ENCODE measurements at places on chromosomes 16 and 17.

DNA sequence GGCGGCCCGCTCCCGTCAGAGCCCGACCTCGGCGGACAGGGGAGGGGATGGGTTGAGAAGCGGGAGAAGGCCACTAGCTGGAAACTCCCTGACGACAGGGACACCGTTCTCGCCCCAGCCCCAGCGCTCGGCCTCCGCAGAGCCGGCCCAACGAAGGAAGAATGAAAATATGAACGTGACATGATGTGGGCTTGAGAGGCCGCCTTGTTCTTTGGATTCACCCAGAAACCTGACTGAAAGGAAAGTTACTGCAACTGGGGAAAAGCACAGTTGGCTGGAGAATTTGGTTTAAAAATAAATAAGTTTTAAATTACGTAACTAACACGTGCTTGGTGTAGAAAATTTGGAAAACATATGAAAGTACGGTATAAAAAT is 21.1 kb downstream of the NPTX1 start:
- no peak for DNase-seq

GRCh38 chr16:20830372-20830771 is 24.0 kb downstream of the REXO5 start:
- DNase-seq, result no peak

DNA sequence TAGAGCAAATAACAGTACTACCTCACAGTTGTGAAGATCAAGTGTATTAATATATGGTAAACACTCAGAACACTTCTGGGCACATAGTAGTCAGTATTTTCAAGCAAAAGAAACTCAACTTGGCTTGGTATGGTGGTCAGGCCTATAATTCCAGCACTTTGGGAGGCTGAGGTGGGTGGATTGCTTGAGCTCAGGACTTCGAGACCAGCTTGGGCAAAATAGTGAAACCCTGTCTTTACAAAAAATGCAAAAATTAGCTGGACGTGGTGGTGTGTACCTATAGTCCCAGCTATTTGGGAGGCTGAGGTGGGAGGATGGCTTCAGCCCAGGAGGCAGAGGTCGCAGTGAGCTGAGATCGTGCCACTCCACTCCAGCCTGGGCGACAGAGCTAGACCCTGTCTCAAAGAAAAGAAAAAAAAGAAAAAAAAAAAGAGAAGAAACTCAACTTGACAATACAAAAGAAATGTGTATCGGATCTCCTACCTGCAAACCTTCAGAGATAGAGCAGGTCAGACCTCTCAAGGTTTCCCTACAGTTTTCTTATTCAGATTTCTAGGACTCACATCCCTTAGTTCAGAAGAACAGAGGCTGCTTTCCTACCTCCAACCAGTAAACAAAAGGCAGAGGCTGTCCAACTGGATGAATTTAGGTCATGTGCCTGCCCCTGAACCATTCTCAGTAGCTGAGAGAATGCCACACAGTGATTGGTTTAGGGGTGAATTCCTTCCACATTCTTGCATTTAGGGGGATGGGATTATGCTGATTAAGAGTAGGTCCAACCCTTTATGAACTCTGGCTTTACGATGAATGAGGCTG is 1.7 kb upstream of the KPNA2 start:
- DNase-seq, result no peak

GRCh38 chr17:66942451-66943264 is 21.8 kb upstream of the CACNG4 start:
- no peak for DNase-seq

GRCh38 chr17:881778-882177 is 97.8 kb downstream of the NXN start:
- DNase-seq, result no peak

- DNase-seq, result no peak
Observed at GRCh38 chr16:81189100-81189664, 49.3 kb upstream of the BCO1 start.

DNA sequence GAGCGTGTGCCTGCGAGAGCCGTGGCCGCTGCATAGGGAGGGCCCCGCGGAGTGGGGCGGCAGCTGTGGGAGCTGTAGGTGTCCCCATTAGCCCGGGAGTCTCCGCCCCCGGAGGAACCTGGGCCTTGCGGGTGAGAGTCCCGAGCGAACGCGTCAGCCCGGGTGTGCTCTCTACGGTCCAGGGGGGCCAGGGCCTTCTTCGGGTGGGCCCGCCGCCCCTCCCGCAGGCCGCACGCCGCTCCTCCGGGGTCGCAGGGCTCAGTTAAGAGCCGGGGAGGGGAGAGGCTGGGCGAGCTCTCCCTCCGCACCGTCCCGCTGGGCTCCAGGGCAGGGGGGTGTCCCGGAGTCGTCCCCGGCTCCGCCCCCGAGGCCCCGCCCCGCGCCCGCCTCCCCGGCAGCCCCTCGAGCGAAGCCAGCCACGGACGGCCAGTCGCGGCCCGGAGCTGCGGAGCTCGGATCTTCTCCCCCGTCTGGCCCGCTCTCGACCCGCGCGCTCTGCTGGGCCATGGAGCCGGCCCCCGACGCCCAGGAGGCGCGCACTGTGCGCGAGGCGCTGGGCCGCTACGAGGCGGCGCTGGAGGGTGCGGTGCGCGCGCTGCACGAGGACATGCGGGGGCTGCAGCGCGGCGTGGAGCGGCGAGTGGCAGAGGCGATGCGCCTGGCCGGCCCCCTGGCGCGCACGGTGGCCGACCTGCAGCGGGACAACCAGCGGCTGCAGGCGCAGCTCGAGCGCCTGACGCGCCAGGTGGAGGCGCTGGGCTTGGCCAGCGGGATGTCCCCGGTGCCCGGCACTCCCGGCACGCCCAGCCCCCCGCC is at the start of gene SMTNL2:
SMTNL2 (plus strand) TSS at position 429 of the 816 bp plus-strand sequence; CDS start at position 506, 77 bp downstream.
- DNase-seq, result no peak

GRCh38 chr17:78737332-78737731 is 44.7 kb downstream of the CYTH1 start:
- no peak for DNase-seq

DNA sequence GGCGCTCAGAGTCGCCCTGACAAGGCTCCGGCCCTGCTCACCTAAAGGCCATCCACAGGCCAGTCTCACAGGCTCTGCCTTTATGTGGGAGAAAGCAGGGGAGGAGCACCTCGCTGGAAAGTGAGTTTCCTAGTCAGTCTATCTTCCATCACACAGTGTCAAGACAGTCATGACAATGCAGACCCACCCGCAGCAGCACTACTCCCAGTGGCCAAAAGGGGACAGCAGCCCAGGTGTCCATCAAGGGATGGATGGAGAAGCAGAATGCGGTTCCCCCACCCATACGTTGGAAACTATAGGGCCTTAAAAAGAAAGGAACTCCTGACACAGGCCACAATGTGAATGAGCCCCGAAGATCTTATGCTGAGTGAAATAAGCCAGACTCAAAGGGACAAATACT is 226.8 kb downstream of the ENGASE start:
- no peak for DNase-seq

GRCh38 chr16:72924927-72925630 is 122.8 kb downstream of the ZFHX3 start:
- DNase-seq, result peak; percentile 55

DNA sequence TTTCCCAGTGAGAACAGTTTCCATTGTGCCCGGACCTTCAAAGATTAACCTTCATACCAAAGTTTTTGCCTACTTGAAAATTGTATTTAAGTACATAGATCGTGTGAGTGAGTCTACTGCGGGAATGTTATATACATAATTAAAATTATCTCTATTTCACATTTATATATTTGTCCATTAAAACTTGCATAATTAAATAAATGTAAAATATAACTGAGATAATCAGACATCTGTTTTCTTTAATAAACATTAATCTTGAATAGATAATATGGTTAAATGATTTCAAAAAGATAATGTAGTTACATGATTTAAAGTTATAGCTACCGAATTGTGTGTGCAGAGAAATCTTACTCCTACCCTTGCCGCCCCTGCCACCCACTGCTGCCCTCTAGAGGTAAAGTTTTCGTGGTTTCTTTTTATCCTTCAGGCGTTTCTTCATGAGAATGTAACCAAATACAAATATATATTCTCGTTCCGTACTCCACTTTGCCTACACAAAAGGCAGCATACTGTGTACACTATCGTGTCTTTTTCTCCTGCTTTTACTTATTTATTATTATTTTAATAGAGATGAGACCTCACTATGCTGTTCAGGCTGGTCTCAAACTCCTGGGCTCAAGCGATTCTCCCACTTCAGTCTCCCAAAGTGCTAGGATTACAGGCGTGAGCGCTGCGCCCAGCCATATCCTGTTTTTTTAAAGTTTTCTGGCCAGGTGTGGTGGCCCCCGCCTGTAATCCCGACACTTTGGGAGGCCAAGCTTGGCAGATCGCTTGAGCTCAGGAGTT is 35.6 kb downstream of the RPA1 start:
- peak; percentile 7 for DNase-seq

DNA sequence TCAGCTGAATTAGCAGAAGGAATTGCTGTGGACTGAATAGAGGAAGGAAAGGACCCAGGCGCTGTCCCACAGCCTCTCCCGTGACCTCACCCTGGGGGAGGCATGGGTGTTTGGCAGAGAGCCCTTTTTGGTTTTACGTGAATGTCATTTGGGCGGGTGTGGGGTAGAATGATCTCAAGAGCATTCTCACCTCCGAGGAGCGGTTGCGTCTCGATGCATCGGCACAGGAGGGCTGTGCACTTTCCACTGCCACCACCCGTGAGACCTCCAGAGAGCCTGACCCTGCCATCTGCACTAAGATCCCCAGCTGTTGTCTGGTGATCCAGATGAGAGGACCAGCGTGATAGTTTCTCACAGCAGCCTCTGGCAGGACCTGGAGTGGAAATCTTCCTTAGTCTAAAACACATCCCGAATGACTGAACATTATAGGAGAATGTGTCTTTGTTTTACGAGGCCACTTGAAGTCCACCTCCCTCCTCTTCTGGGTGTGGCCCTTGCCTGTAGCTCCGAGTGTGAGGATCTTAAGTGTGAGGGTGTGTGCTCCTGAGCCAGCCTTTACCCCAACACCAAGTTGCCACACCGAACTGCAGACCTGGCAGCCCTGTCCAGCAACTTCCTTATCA is 29.3 kb downstream of the FOXK2 start:
- no peak for DNase-seq

- DNase-seq, result no peak
Observed at GRCh38 chr17:62572888-62573401, 54.5 kb upstream of the MRC2 start.

DNA sequence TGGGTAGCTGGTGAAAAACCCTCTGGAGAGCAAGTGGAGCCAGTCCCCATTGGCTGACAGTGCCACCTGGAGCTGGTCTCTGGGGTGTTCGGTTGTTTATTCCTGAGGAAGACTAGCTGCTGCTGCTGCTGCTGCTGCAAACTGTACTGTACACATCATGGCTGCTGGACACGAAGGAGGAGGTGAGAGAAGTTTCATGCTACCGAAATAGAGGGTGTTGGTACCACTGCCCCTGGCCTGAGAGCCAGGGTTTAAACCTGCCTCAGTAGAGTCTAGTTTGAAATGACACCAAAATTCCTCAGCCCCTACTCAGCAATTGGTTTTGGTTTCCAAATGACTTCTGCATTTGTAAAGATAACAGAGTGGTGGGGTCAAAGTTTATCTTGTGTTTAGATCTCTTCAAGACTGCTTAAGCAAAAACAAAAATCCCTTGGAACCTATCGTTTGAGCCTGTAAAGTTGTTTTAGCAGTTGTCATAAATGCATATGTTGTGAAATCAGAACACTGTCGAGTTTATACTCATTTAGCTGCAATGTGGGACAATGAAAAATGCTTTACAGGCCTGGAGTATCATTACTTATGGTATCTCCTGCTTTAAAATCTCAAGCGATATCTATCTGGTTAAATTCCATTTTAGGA is 40.8 kb downstream of the CYB5B start:
- no peak for DNase-seq

GRCh38 chr16:2147981-2148671 is at the start of gene RAB26:
RAB26 (plus strand) TSS chr16:2148625; CDS start chr16:2148784, 159 bp downstream.
- DNase-seq, result no peak

- DNase-seq, result no peak
Observed at GRCh38 chr16:49494474-49494873, 120.9 kb downstream of the C16orf78 start.

DNA sequence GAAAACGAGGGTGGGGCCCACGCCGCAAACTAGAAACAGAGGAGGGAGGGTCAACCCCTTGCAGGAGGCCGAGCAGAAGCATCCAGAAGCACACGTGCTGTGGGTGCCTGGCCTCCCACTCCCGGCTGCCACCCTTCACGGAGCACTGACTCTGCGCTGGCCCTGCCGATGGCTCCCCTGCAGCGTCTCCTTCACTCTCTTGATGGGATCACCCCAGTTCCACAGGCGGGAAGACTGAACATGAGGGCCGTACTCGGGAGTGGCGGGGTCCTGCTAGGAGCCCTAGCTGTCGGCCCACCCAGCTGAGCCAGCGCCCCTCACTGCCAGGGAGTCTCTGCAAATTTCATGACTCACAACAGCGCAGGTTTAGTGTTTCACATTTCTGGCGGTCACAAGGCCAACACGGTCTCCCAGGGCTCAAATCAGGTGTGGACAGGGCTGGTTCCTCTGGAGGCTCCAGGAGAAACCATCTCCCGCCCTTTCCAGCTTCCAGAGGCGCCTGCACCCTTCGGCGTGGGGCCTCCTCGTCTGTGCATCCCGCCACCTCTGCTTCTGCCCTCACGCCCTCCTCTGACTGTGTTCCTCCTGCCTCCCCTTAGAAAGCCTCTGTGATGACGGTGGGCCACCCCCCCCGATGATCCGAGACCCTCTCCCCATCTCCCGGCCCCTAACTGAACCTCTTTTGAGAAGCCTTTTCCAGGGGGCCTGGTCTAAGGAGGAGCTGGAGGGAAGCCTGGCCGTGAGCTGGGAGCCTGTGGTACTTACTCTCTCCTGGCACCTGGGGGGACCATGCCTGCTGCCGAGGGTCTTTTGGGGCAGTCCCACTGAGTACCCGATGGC is 2.0 kb downstream of the PTX4 start:
- no peak for DNase-seq

GRCh38 chr16:20336955-20337354 is 9.6 kb upstream of the GP2 start:
- DNase-seq, result no peak

GRCh38 chr16:85892760-85893159 is 6.2 kb upstream of the IRF8 start:
- DNase-seq, result no peak

DNA sequence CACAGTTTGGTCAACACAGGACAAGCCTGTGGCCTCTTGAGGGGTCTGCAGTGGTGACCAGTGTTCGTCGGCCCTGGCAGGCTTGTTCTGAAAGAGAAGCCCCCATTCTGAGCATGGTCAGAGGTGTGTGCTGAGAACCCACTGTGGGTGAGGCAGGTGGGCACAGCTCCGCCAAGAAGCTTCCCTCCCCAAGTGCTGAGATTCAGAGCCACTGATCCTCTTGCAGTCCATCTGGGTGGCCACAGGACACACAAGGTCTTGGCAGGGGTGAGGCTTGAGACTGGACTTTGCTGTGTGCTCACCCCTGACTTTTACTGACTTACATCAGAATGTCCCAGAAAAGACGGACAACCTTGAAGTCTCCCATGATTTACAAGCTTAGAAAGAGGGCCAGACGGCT is 18.7 kb downstream of the MPRIP start:
- no peak for DNase-seq

- DNase-seq, result no peak
Observed at GRCh38 chr17:53646835-53647234, 175.9 kb upstream of the KIF2B start.

DNA sequence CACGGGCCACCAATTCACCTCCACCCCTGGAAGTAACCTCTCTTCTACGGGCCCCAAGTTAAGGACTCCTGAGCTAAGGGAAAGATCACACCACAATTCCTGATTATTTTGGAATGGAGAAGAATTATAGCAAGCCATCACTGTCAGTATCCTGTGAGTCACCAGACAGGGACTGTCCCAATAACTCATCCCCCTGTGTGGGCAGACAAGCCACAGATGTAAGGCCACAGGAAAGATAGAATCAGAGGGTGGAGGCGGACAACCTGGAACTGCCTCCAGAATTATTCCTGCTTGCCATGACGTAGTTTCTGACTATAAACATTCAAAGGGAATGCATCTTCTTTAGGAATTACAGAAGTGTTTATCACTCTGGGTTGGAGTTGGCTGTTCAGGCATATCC is 5.8 kb upstream of the MYO1D start:
- no peak for DNase-seq

All from NCI-H1048 (cell line).